Stimulated activated CD4-positive, alpha-beta T cell treated with anti-CD3 and anti-CD28 coated beads, Interleukin-15, amount 100 ng/mL, for 1 hour (primary cell): ENCODE measurements at places on chromosomes 7 and 10.

DNA sequence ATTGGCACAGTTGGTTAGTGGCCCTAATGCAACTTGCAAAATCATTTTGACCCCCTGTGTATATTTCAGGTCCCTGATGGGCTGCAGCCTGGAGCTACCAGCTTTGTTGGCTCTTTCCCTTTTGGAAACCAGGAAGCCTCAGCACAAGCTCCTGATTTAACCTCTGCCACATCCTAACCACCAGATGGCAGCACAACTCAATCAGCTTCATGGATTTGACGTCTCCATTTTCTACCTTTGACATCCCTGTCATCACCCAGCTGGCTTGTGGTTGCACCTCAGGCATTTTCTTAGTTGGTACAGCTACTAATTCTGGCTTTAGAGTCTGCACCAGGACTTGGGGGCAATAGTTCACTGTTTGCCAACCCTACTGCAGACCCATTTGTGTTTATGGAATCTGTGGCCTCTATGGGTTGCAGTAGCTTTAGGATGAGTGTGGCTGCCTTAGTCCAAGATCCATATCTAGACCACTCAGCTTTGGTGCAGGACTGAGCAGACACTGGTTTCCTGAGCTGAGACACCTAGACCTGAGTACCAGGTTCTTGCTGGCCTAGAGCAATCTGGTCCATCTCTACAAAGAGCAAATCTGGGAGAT lies 456.2 kb downstream of the REEP3 start:
- no peak for DNase-seq

DNA sequence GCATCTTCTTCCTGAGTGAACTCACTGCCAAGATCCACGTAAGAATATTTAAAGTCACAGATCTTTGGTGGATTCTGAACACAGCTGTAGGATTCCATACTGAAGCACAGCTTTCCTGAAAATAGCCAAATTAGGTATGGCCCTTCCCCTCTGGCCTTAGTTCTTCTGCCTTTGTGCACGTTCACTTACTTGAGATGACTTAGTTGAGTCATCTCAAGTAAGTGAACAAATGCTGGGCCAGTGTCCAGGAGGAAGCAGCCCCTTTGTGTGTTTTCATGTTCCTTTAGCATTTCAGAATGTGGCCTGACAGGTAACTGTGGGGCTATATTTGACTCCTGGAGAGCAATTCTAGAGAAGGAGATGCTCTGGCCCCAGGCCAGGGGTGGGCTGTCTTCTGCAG lies 51.5 kb downstream of the CCNY start:
- DNase-seq: no peak

- DNase-seq: no peak
These were observed 14.0 kb downstream of the C10orf105 start for GRCh38 chr10:71705582-71705981.

GRCh38 chr7:116950889-116951351 lies 2.4 kb upstream of the ST7 start:
- DNase-seq: no peak

GRCh38 chr10:15898046-15898445 lies 37.7 kb upstream of the MINDY3 start:
- DNase-seq: no peak
